Ureter (tissue), 1 donor: ENCODE measurements at places on chromosomes 13 and 19.

- no peak for DNase-seq
These were observed 300.1 kb downstream of the COG6 start for GRCh38 chr13:39955560-39955959.

DNA sequence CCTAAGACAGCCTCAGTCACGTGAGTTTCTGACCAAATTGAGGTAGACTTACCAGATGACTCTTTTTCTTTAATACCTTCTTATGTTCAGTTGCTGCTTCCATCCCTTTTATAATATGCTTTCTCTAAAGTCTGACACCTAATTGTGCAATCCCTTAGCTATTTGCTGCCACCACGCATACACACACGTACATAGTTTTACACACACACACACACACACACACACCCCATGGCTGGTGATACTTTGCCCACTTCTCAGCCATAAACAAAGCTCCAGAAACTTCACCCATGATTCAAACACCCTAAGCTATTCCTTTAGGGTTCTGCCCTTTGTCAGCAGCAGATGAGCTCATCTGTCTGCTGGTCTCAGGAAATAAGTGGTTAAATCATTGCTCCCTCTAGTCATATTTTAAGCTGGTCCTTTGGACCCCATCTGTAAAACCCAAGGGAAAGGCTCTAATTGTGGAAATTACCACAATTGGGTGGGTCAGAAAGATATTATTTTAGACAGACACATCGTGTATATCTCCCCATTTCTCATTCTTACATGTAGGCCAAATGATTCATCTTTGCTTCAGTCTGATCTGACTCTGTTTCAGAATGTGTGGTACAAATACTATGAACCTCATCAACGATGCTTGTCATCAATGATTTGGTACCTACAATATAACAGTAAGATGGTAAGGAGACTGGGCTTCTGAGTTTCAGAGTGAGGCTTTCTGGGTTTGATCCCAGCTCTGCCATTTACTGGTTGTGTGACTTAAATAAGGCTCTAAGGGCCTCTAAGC lies 69.2 kb downstream of the NALCN start:
- no peak for DNase-seq

DNA sequence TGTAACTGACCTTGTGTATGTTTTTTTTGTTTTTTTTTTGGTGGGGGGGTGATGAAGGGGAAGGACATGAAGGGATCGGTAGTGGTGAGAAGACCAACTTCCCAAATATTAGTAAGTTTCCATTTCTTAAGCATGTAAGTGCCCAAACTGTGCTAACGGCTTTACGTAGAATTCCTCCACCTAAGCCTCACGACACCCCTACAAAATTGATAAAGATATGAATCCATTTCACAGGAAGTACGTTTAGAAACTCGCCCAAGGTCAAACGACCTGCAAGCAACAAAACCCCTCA lies 649 bp downstream of the UQCRFS1 start:
- no peak for DNase-seq

- DNase-seq, result no peak
These were observed 34.1 kb downstream of the SMAD9 start for GRCh38 chr13:36885901-36886300.

DNA sequence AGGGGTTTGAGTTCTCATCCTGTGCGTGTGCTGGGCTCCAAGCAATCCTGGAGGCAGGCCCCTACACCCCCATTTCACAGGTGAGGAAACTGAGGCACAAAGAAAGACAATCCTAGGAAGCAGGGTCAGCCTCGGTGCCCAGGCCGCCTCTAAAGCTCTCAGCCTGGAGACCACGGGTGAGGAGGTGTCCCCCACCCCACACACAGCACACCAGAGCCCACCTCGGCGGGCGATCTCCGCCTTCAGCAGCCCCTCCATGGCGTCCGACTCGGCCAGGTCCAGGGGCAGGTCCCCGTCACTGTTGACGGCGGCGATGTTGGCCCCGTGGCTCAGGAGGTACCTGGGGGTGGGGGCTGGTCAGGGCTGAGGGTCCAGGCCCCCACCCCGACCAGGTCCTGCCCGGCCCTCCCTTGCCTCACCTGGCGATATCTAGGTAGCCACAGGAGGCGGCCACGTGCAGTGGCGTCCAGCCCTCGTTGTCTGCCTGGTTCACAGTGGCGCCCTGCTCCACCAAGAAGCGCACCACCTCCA lies 5.1 kb downstream of the PPP1R12C start:
- DNase-seq, result peak; percentile 46

- DNase-seq, result no peak
These were observed 1.6 kb downstream of the ADGRE3 start for GRCh38 chr19:14673088-14673487.

- peak; percentile 91 for DNase-seq
These were observed 9.3 kb downstream of the EPHX3 start for GRCh38 chr19:15222738-15223648.

- DNase-seq, result no peak
These were observed 70.8 kb downstream of the LNX2 start for GRCh38 chr13:27549406-27549981.
